ENCODE measurements at places on chromosomes 11 and 22.

GRCh38 chr22:30424534-30425326, 838 bp upstream of the MTFP1 start:
- no peak for DNase-seq

DNA sequence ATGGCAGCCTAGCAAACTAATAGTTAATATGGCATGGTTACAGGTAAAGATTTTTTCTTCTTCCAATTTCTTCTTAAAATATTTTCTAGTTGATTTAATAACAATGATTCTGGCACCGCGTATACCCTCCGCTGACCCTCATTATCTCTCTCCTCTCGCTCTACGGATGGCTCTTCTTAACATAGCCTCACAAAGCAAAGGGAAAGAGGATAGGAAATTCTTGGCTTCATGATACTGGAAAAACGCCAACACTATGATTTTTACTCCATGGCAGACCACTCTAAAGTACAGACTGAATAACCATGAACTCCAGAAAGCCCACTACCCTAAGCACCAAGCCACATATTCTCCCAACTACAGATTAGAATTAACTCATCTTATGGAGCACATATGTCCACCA, 6.1 kb downstream of the PI4KA start:
- no peak for DNase-seq

DNA sequence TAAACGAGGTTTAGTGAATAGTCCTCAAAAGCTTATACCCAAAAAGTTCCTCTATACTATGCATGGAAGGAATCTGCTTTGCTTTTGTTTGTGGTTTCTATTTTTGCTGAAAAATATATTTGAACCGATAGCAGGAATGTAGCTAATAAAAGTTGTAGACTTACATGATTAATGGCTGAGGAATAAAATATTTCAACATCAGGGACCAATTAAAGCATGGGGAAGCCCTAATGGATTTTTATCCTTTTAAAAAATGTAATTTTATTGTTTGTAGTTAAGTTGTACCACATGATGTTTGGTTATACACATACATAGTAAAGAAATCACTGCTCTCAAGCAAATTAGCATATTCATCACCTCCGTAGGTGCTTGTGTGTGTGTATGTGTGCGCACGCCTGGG, 295.3 kb upstream of the CNTN5 start:
- no peak for DNase-seq

DNA sequence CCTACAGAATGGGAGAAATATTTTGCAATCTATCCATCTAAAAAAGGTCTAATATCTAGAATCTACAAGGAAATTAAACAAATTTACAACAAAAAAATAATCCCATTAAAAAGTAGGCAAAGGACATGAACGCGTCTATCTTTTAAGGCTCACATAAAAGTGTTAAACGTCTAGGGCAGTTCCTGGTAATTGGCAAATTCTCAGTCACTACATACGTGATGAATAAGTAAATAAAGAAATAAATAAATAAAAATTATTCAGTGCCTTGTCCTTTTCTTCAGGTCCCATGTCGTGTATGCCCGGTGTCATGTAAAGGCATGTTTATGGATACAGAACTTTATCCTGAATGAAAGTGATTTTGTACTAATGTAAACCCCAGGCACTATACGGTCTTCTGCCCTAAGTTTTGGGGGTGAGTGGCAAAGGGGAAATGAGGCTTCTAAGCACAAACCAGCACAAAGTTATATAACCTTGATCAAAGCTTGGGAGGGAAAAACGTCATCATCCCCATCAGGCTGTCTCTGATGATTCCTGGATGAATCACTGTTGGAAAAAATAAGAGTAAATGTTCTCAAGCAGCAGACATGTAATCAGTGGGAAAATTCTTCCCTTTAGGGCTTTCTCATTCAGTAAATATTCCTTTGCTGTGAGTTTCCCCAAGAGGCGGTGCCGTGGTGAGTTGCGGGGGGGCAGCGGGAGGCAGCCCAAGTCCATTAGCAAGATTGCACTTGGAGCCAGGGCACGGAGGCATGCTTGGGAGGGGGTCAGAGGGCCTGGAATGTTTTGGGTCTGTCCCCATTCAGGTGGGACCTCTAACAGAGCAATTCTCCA, 30.4 kb upstream of the MICAL2 start:
- no peak for DNase-seq

GRCh38 chr11:102655547-102655946, 30.4 kb upstream of the MMP20 start:
- no peak for DNase-seq

GRCh38 chr11:111957663-111958444, 20.7 kb downstream of the DIXDC1 start:
- no peak for DNase-seq

GRCh38 chr11:24575392-24575791, 78.5 kb downstream of the LUZP2 start:
- DNase-seq, result no peak

DNA sequence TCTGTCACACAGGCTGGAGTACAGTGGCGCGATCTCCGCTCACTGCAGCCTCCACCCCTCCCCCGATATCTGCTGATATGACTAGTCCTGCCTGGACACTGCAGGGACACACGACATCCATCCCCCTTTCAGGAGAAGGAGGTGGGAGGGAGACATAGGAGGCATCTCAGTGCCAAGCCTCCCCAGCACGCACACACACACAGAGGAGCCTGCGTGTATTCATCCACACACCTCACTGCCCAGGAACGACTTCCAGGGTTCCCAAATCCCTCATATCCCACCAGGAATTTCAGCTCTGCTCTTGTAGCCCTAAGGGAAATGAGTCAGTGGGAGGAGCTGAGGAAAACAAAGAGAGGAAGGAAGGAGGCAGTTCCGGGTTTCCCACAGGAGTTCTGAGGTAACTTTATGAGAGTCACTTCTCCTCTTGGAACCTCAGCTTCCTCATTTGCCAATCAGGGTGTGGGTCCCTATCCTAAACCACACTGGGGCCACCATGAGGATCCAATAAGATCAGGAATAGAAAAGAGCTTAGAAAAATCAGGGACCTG, 37.2 kb upstream of the ACER3 start:
- DNase-seq, result no peak

DNA sequence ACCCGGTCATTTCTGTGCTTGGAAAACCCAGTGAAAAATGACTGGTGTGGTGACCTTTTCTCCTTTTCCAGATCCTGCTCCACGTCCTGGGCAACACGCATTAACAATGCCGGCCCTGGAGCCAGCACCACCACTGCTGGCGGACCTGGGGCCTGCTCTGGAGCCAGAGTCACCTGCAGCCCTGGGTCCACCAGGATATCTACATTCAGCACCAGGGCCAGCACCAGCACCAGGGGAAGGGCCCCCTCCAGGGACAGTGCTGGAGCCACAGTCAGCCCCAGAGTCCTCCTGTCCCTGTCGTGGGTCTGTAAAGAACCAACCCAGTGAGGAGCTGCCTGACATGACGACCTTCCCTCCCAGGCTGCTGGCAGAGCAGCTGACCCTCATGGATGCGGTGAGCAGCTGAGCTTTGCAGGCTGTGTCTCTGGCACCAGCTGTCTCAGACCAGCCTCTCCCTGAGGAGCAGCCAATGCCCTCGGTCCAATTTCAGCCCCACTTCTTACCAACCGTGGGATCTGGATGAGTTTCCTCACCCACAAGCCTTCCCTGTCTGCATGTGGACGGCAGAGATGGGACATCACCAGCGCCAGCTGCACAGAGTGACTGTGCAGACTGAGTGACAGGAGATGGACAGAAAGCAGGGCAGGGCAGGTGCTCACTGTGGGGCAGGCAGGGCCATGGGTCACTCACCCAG, 1.9 kb downstream of the RGL4 start:
- DNase-seq, result no peak

- peak; percentile 14 for DNase-seq
Measured at GRCh38 chr11:8019314-8020243, 32.4 kb downstream of the EIF3F start.

DNA sequence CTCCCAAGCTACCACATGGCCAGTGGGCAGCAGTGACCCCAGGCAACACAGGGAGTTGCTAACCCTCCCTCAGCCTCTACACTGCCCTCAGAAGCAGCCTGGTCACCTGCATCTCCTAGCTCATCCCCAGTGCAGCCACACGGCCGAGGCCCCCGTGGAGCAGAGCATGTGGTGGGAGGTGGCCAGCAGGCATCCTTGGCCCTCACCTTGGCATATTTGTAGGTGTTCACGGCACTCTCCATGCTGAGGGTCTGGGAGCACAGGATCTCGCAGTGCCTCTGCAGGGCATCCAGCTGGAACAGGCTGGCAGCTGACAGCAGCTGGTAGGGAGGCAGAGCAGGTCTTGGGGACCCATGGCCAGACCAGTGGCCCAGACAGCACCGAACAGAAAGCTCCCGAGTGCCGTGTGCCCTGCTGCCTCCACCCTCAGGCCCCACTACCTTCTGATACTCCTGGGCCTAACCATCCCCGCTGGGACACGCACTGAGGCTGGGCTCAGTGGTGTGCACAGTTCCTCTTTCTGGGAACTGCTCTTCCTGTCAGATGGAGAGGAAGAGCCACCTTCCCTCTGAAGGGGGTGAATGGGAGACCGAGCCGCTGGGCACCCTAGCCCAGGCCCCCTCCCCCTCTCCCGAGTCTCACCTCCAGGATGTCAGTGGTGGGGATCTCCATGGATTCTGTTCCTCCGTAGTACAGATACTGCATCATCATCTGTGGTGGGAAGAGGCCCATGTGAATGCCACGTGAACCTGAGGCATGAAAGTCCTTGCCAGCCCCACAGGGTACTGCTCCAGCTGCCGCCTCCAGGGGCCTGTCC, 48.8 kb downstream of the NAT10 start:
- no peak for DNase-seq

GRCh38 chr11:64226507-64227051, 505 bp downstream of the NUDT22 start:
- DNase-seq, result no peak

DNA sequence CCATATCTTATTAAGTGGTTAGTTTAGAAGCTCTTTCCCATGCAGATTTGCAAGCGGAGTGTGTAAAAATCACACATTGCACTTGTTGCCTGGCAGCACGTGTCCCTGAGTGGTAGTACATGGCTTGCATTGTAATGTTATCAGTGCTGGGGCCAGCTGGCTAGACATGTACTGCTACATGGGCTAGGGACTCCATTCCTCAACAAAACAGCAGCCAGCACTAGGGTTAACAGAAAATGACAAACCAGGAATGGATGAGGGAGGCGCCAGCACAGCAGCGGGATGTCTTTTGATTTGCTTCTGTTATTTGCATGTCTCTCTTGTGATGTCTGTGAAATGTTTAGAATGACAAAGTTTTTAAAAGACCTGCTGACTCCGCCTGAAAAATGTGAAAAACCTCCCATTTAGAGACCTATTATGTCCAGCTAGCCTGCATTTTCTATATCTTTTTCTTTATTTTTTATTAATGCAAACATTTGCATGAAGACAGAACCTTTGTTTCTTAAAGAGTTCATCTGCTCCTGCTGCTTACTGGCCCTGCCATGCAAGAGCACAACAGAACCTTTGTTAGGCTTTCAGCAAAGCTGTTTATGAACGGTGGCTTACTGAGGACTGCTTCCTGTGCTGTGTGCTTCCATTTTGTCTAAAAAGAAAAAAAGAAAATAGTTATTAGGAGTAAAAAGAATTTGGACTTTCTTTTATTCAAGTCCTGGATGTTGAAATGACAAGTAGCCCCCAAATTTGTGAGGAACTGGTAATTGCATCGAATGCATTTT, 40.7 kb downstream of the CSTPP1 start:
- DNase-seq, result no peak

GRCh38 chr11:45319077-45319476, 32.9 kb upstream of the SYT13 start:
- no peak for DNase-seq

DNA sequence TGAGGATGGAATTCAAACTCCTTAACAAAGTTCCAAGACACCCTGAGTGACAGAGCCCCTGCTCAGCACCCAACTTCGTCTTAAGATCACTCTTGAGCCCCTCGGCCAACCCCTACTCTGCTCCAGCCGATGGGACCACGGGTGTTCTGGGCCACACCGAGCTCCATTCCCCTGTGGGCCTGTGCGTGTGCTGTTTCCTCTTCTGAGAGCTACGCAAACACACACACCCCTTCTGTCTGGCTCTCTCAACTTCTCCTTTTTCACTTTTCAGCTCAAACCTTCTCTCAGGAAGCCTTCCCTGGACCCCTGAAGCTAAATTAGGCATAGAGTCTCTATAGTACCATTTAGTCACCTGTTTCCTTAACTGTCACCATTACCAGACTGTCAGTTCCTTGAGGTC, 37.5 kb upstream of the NNMT start:
- DNase-seq, result no peak

Measured in stimulated activated CD8-positive, alpha-beta memory T cell treated with anti-CD3 and anti-CD28 coated beads, Interleukin-4, amount 100 ng/mL, for 4 hours (primary cell).